T-helper 1 cell (primary cell): ENCODE measurements at places on chromosomes 1 and 21.
A peak's percentile ranks its signal among the peaks of the same experiment; 100 is the strongest.

DNA sequence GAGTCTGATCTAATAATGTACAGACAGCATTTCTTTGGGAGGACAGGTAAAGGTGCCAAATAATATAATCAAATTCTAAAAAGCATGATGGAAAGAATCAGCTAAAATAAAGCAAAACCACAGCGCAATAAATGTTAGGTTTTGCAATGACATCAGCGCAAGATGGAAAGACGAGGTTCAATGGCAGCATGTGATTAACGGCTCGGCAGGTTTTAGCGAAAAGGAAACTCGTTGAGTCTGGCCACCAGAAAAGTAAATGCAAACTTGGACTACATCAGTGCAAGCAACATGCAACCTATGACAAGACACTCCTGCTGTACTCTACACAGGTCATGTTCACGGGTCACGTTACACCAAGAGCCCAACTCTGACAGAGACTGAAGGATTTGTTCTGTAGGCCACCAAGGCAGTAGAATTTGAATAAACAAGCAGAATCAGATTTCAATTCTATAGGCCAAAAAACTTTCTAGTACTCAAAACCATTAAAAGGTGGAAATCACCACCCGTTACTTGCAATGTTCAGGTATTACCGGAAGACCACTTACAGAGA lies 4.5 kb downstream of the SIPA1L2 start:
- DNase-seq: no peak

GRCh38 chr1:222989443-222989842 lies 153.6 kb downstream of the TLR5 start:
- no peak for DNase-seq

- no peak for DNase-seq
These were observed 171.9 kb downstream of the C1orf21 start for GRCh38 chr1:184558691-184559090.

DNA sequence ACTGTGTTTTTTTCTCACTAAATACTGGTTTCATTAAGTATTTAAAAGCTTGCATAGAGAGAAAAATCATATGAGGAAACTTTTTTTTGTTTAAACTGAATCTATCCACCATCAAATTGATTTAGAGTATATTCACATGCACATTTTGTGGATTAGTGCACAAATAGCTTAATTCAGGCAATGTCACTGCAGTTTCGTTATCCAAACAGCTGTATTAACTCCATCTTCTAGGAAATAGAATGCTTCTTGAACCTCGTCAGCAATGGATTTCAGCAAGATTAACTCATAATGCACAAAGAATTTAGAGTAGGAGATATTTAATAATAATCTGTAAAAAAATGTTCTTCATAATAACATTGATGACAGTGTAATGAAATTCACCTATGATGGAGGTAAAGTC lies 37.5 kb downstream of the NEXN start:
- DNase-seq: no peak

DNA sequence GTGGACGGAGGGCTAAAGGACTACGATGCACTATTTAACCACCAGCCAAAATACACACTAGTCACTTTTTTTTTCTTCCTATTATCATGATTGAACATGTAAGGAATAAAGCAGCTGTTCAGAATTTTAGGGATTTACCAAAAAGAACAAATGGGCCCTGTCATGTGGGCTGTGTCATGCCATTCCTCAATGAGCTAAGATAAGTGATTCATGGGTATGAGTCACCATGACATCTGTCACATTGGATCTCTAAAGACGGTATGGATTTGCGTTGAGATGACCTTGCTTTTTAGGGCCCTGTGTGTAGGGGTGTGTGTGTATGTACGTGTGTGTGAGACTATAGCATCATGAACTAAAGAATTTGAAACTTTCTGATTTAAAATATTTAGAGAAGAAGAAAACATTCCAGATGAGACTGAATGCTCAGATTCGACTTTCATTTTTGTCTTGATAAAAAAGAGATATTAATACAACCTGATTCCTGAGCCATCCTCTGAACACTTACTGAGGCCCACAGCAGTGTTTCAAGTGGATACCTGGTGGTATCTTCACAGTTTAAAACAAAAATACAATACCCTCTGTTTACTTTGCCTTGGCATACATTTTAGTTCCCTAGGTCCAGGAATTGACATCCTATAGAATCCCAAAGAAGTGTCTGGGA lies 246.1 kb upstream of the DUSP10 start:
- DNase-seq: no peak

GRCh38 chr1:245656189-245656717 lies 501.5 kb downstream of the KIF26B start:
- no peak for DNase-seq

GRCh38 chr21:25176637-25177412 lies 430.5 kb downstream of the MRPL39 start:
- DNase-seq: peak; percentile 1

GRCh38 chr21:25427828-25428227 lies 179.5 kb downstream of the MRPL39 start:
- no peak for DNase-seq

DNA sequence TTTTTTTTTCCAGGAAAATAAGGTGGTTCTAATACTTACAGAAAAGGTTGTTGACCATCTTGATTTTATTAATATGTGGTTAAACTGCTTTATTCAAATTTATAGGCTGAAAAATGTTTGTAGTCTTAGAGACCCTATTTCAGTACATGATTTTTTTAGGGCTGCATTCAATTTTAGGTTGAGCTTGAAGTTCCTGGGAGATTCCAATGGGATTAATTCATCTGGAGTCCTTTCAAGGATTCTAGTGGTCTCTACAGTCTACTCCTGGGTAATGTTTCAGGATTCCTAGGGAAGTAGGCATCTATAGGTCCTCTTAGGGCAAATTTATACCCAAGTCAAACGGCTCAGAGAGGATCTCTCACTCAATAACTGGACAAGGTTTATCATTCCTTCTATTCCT lies 126.7 kb downstream of the HMCN1 start:
- no peak for DNase-seq

DNA sequence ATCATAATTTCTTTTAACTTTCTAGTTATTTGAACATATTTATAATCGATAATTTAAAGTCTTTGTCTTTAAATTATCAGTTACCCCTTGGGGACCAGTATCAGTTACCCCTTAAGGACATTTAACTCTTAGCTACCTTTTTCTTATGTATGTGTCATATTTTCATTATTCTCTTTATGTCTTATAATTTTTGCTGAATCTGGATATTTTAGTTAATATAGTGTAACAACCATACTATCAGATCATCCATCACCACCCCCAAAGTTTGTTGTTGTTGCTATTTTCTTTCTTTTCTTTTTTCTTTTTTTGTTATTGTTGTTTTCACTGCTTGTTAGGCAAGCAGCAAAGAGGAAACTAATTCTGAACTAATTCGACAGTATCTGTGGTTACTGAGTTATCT lies 57.0 kb upstream of the TNFSF18 start:
- no peak for DNase-seq

DNA sequence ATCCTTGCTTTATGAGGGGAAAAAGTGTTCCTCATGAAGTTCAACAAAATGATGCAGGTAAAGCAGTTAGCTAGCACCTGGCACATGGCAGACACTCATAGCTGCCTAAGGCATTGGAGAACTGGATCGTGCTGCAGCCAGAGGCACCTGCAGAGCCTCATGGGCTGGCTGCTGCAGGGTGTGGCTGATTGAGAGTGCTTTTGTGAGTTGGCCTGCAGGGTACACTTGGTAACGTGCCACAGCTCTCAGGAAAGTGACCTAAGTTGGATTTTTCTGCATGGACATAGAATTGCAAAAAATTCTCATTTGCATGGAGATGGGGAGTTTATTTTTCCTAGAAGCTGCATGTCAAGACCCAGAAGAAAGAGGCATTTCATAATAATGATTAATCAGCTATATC lies 31.6 kb upstream of the IL20 start:
- no peak for DNase-seq

DNA sequence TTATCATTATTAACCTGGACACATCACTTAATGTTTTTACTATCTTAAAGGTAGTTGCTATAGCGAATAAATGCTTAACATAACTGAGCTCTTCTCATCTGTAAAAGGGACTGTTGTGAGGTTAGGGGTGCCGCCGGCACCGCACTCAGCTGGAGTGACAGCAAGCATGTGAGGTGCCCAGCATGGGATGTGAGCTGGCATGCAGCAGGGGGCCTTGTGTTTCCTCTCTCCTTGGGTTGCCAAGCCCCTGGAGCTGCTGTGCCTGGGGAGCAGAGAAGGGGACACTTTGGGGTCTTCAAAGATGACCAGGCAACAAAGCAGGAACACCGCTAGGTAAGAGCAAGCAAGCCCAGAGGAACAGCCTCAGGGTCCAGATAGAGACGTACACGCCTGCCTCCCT lies 2.1 kb upstream of the ZC3H12A start:
- DNase-seq: no peak

- no peak for DNase-seq
These were observed 71.8 kb upstream of the MACF1 start for GRCh38 chr1:39132505-39133339.

DNA sequence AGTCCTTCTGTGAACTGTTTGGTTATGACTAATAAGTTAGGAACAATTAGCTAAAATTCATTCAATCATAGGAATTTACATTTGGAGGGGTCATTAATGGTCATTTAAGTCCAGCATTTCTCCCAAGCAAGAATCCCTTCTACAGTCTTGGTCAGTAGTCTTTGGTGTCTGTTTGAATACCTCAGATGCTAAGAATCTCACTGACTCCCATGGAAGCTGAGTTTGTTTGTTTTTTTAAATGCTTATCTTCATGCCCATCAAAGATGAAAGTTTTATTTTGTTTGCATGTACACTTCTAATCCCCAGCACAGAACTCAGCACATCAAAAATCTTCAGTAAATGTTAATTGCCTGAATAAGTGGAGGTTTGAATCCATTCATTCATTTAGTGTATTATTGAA lies 41.3 kb upstream of the SLC44A3 start:
- DNase-seq: no peak

DNA sequence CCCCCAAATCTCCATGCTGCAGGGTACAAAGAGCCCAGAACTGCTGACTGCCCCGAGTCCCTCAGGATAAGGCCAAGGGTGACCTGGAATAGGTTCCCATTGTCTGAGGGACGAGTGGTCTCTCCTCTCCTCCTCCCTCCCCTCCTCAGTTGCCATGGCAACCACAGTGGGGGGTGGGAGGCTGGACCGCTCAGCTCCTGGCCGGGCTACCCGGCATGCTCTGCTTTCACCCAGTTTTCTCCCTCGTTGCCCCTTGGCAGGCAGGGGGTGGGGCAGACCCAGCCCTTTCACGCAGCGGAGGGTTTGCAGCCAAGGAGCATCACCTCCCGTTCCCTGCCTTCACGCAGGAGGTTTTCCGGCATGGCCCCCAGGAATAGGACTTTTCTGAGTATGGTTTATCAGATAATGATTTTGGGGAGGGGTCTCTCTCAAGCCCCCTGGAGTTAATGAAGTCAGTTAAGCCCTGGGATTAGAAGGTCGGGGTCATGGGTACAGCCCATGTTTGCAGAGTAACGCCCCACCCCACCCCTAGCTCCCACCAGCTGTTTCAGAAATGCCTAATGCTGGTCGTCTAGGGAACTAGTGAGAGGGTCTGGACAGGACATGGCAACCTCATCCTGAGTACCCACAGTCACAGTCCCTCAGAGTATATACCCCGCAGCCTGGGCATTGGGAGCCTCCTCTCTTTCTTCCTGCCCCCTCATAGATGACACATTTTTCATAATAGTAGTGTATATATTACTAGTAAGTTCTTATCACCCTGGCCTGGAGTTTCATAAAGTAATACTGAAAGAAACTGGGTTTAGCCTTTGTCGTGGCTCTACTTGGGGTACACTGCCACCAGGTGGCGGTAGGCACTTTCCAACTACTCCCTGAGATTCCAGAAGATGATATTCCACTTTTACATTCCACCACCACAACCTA lies 20.7 kb downstream of the C1QB start:
- no peak for DNase-seq

GRCh38 chr1:26290122-26290881 lies 10.4 kb downstream of the SH3BGRL3 start:
- no peak for DNase-seq

DNA sequence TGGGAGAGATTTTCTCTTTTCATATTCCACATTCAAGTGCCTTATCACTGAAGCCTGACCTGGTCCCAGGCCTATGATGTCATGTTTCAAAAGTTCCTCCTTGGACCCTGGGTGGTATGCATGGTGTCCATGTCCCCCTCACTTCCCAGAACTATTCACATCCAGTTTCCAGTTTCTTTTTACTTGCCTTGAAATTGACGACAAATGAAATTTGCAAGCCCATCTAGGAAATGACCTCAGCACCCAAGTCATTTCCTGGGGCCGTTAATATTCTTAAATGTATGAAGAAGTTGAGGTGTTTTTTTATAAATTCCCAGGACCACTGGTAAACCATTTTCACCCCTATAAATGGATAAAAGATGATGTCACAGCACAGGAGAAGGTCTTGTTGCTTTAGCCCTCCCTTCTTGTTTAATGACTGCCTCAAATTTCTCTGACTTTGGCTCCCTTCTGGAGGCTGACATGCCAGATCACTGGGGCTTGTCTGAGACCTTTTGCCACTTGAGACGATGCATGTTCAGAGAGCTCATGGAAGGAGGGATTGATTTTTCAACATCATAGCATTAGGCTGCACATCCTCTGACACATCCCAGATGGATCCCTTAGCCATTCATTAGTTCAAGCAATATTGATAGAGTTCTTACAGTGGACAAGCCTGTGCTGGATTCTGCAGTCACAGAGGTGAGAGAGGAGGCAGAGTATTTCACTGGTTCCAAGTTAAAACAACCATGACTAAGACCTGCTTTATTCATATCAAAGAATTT lies 221.3 kb downstream of the PLPP3 start:
- no peak for DNase-seq

- DNase-seq: no peak
These were observed 535 bp downstream of the SETD4 start for GRCh38 chr21:36059823-36060158.

DNA sequence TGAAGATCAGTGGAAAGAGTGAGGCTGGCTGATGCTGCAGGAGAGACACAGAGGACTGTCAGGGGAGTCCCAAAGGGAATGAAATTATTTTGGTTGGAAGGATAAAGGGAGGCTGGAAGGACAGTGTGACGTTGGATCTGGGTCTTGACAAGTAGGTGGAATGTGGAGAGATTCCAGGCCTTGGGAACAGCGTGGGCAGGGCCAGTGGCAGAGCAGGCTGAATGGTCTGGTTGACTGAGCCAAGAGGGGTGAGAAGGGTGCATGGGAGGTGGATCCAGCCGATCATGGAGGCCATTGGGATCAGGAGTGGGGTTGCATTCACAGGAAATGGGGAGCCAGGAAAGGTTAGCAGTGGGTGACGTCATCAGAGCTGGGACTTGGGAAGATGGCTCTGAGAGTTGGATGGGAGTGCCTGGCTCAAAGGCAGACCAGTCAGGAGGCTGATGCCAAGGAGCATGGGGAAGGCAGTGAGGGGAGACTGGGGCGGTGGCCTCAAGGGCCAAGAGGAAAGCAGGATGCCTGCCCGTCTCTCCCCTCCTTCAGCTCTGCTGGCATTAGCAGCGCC lies 146.2 kb upstream of the VAMP3 start:
- no peak for DNase-seq
